ENCODE measurements at places on chromosomes 3 and 15. TPM values are rescaled to one million over a fixed set of nuclear protein-coding genes. Genes with fewer than 3 reads are reported as not detected.

Gene LEKR1
- 0.88 TPM for total RNA-seq

Gene CFAP91
- total RNA-seq: 0.05 TPM

Gene TERC
- 179 TPM for total RNA-seq

Gene CHD2
- 43.2 TPM for total RNA-seq

Gene IL20RB
- total RNA-seq: 0.44 TPM

Gene TGM4
- total RNA-seq: not detected

Gene IMPG2
- total RNA-seq: 0.20 TPM

Gene MRPL46
- total RNA-seq: 18.1 TPM

Gene CCDC39
- total RNA-seq: not detected

Gene PAK6
- not detected for total RNA-seq

Gene AMT
- total RNA-seq: 0.39 TPM

Gene SEMA3G
- 0.06 TPM for total RNA-seq

Gene SENP8
- 2.2 TPM for total RNA-seq

Gene PRICKLE2
- 35.1 TPM for total RNA-seq

Gene GOLGA6L7
- total RNA-seq: not detected

Gene HIGD2B
- total RNA-seq: not detected

Gene SPINK8
- total RNA-seq: not detected

Gene DNASE1L3
- not detected for total RNA-seq

Gene GREM1
- total RNA-seq: 0.10 TPM

Gene DUOX1
- total RNA-seq: not detected

Gene KCTD6
- total RNA-seq: 6.3 TPM

Gene KIF7
- 27.4 TPM for total RNA-seq

Gene EIF4E3
- 5.6 TPM for total RNA-seq

Gene AGTR1
- 20.5 TPM for total RNA-seq

Gene GAP43
- 4.9 TPM for total RNA-seq

Measured in cardiac ventricle fibroblast (primary cell).